ENCODE measurements at places on chromosomes 11 and 22.

DNA sequence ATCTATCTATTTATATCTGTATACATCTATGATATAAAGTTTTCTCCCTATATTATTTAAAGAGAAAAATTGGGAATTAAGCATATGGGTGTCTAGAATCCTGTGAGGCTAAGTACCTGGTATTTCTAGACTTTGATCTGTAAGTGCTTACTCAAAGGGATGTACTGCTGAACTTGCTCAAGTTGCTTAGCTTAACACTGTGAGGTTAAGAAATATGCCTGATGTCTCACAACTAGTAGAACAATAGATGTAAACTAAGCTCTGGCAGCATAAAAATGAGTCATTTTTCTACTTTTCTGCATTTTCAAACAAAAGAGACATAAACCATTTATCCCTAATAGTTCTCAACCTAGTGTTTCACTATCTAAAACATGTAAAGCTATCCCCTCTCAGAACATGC, 744.4 kb upstream of the ANO3 start:
- no peak for ATAC-seq

GRCh38 chr11:96105197-96105895, 181.4 kb upstream of the MTMR2 start:
- no peak for ATAC-seq

- no peak for ATAC-seq
Measured at GRCh38 chr11:94910779-94911178, 62.6 kb downstream of the CWC15 start.

- ATAC-seq = peak; percentile 20
Measured at GRCh38 chr11:121722431-121723245, 269.9 kb upstream of the SORL1-AS1 start.

DNA sequence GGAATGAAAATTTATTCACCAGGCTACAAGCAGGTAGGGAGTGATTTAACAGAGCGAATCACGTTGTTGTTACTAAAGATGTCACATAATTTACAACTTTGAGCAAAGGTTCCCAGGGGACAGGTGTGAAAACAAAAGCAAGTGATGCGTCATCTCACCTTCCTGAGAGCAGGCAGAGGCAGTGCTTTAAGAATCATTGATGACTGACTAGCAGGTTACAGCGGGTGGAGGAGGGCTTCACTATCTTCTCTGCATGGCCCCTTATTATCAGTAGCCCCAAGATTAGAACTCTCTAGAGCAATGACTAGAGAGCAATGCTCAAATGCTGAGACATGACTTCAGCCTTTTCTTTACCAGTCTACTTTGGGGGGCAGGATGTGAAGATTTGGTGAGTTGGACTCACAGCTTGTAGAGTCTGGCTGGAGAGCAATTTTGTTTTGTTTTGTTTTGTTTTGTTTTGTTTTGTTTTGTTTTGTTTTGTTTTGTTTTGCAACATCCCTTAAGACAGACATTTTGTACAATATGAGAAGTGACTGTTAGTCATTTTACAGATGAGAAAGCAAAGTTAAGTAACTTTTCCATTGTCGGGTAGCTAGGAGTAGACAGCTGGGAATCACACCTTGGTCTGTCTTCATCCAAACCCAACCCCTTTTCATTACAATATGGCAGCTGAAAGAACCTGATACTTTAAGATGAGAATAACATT, 84.8 kb downstream of the SLC1A2 start:
- ATAC-seq = peak; percentile 85

- peak; percentile 54 for ATAC-seq
Measured at GRCh38 chr11:46560300-46560991, 33.4 kb downstream of the AMBRA1 start.

DNA sequence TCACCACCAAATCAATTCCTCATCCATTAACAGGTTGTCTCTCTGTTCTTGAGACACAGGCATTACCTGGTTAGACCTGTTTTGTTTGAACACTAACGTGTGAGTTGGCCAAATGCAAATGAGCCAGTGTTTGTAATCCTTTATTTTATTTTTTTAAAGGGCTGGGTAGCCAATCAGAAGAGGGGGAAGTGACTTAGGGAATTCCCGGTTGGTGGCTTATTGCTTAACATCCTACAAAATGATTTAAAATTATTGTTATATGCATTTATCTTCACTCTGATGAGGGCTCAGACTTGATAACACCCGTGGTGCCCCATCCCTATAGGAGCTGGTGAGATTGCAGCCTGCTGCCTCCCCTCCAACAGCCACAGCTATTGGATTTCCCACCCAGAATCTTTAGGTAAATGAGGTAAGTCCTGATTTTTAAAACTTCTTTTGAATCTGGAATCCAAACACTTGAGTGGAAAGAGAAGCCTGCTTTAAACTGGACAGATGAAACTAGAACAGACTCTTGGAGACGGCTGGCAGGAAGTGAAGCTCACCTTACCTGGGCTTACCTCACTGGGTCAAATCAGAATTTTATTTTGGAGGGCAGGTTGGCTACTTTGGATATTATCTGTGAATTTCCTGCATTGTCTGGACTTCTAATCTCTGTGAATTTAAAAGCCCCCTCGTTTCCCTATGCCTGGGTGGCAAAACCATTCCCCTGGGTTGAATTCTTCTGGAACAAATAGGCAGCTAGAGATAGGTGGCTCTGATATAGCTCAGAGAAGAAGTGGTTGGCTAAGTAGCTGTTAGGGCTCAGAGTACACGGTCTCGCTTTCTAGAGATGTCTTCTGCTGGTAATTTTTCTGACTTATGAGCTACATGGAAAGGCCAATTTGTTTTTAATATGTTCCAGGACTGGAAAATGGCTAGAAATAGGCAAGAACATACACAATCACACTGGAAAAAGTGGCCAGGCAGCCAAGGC, at the start of gene EHF:
Gene EHF, plus strand, starts transcription at position 274 of the 973 bp plus-strand sequence. CDS start 21,538 bp downstream, outside the sequence.
- ATAC-seq = no peak

DNA sequence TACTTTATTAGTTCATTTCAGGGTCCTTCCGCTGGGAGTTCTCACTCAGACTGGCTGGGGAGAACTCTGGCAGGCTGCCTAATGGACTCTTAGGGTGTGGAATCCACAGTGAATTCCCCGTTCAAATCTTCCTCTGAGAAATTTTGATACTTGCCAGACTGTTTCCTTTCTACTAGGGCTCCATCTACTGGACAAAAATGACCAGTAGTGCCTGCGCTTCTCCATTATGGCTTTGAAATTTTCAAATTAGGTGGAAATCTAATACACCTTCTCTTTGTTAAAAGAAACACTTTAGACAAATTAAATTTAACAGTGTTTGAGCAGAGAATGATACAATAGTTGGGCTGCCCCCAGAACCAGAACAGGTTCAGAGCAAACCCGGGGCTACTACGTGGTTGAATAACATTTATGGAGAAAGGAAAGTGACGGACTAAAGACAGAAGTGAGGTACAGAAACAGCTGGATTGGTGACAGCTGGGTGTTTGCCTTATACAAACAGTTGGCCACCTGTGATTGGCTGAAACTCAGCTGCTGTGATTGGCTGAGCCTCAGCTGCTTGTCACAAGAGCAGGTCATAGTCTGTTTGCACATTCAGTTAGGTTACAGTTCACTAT, 52.9 kb upstream of the FDX1 start:
- ATAC-seq = peak; percentile 53

- no peak for ATAC-seq
Measured at GRCh38 chr11:18239655-18240054, 3.1 kb upstream of the SAA4 start.

- peak; percentile 85 for ATAC-seq
Measured at GRCh38 chr11:115996125-115996807, 492.1 kb upstream of the CADM1 start.

DNA sequence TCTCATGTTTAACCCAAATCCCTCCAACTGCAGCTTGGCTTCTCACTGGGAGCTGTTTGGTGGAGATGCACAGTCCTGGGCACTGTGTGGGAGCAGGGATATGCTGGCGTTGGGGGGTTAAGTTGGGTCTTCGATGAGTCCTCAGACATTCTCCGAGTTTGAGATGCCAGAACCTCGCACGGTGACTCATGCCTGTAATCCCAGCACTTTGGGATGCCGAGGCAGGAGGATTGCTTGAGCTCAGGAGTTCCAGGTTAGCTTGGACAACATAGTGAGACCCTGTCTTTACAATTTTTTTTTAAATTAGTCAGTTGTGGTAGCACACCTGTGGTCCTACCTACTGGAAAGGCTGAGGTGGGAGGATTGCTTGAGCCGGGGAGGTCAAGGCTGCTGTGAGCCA, 20.7 kb downstream of the POU2F3 start:
- ATAC-seq = no peak

DNA sequence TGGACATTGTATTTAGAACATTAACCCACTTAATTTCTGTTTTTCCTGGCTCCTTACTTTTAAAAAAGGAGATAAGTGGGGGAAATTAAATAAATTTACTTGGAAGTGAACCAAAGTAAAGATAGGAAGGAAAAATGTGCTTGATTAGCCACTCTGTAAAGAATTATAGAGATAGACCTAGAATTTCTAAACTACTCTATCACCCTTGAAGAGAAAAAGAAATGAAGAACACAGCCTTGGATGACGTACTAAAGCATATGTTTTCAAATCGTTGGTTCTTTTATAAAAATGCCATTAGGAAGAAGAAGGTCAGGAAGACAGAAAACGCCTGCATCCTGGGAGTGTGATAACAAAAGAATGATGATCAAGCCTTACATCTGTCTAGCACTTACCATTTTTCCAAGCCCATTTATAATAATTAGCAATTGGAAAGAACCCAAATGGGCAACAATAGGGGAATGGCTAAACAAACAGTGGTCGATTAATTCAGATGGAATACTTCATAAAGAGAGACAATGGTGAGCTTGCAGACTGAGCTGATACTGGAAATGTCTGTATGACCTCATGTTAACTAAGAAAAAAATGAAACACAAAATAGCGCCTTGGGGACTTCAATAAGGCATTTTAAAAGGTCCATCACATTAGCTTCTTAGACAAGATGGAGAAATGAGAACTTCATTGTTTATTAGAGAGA, 81.0 kb upstream of the LRRC55 start:
- no peak for ATAC-seq

DNA sequence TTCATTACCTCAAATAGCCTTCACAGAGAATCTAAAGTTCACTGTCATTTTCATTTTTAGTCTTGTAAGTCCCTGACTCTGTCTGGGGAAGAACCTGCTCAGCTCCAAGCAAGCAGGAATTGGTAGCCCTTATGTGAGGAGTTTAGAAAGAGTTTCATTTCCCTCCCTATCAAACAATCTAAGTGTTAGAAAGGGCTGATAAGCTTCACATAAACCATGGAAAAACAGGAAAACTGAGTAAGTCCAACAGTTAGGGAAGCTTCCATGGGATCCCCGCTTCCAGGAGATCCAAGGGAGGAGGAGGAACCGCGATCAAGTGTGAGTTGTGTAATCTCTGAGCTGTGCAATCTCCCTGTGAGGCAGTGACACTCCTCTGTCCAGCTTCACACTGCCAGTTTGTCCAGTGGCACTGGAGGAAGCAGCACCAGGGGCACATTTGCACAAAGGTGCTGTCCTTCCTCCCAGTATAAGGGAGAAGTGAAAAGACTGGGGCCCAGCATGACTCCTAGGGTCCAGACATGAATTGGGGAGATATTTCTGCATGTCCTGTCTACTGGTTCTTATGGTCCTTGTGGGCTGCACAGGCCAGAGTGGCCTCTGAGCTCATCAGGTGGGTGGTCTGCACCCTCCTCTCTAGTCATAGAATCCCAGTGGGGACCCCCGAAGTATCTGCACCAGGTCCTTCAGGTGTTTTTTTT, 4.3 kb downstream of the PRAME start:
- ATAC-seq = peak; percentile 62

GRCh38 chr11:2791521-2792380, 92.0 kb upstream of the KCNQ1OT1 start:
- peak; percentile 49 for ATAC-seq

GRCh38 chr11:6888830-6889229, 3.5 kb downstream of the OR2D2 start:
- ATAC-seq = no peak

- ATAC-seq = no peak
Measured at GRCh38 chr11:131776211-131776610, 405.8 kb downstream of the NTM start.

- no peak for ATAC-seq
Measured at GRCh38 chr22:29080106-29080975, 7.5 kb downstream of the KREMEN1 start.

GRCh38 chr11:102177974-102178631, 67.9 kb downstream of the YAP1 start:
- no peak for ATAC-seq

DNA sequence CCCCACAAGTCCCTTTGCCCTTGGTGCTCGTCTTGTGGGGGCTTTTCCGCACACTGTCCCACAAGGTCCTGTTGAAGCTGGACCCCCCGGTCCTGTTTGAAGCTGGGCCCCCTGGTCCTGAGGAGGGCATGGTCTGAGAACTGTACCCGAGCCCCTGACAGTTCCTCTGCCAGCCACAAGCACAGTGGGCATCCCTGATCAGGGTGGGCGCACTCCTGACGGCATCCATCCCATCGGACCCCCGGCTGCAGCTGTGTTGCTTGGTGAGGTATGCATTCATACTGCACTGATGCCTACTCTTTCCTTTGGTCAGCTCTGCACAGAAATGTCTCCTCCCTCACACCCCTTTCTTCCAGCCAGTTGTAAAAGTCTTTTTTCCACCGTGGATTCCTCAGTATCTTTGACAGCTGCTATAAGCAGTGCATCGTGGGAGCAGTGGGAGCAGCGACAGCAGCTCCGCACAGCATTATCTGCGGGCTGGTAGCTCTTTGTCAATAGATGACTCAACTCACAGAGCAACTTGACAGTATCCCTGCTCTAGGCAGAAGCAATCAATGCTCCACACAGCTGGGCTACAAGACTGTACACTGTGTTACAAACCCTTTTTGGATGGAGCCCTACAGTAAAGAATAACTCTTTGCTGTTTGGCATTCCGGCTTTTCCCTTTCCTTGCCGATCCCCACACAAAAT, 1030.8 kb upstream of the CCDC90B start:
- peak; percentile 56 for ATAC-seq

- no peak for ATAC-seq
Measured at GRCh38 chr11:130601141-130601540, 152.7 kb downstream of the ADAMTS15 start.

DNA sequence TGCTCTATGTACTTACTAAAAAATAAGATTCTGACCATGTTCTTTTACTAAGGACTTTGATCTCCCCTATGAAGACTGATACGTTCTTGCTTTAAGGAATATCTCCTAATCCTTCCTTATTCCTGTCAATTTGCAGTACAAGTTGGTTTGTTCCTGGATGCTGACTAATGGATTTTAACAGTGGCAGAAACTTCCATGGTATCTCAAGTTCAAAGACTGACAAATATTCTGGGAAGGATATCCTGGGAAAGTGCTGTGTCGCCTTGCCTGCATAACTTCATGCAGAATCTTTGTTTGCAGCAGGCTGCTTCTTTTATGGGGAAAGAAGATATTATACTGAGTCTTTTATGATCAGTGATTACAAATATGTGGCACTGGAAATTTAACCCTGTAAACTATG, 8.4 kb upstream of the OR52J3 start:
- ATAC-seq = no peak

Data from stimulated activated memory B cell treated with anti-CD40 and anti-IgM and Interleukin-4, amounts not matched to agents 10 μg/mL and 1 μg/mL and 100 μg/mL, for 72 hours (primary cell).